A549 treated with Mapracorat at 1 μM for 4 hours (cell line): ENCODE measurements at places on chromosomes 1 and 21. TPM values are rescaled to one million over a fixed set of nuclear protein-coding genes. Genes with fewer than 3 reads are reported as not detected.

PLD5 gene
- 1.5 to 2.7 TPM (median 2.0 TPM) in 5 replicates for total RNA-seq

IFI44 gene
- total RNA-seq: 0.24 to 0.84 TPM (median 0.60 TPM) in 5 replicates

FYB2 gene
- not detected in 5 replicates for total RNA-seq

CYP4A22 gene
- not detected in 5 replicates for total RNA-seq

SMPDL3B gene
- 1.0 to 1.5 TPM (median 1.2 TPM) in 5 replicates for total RNA-seq

HCRTR1 gene
- not detected in 5 replicates for total RNA-seq

CCDC30 gene
- 0.55 to 1.6 TPM (median 0.59 TPM) in 5 replicates for total RNA-seq

OLIG2 gene
- not detected in 5 replicates for total RNA-seq

FBXO28 gene
- total RNA-seq: 21.5 to 30.0 TPM (median 26.9 TPM) in 5 replicates

SYT6 gene
- total RNA-seq: 0.34 to 0.57 TPM (median 0.38 TPM) in 5 replicates

OVAAL gene
- 0.10 to 0.18 TPM in 2 of 5 replicates, not detected in the others for total RNA-seq

MYOC gene
- not detected in 5 replicates for total RNA-seq

SH2D1B gene
- total RNA-seq: 0.13 to 0.27 TPM (median 0.15 TPM) in 4 of 5 replicates, not detected in the other

ELAPOR1 gene
- 0.34 to 0.63 TPM (median 0.55 TPM) in 5 replicates for total RNA-seq

UQCRHL gene
- 5.8 to 8.9 TPM (median 6.2 TPM) in 5 replicates for total RNA-seq

CCDC28B gene
- 1.8 to 2.4 TPM (median 2.0 TPM) in 5 replicates for total RNA-seq

CTH gene
- 1.2 to 1.8 TPM (median 1.5 TPM) in 5 replicates for total RNA-seq

GIPC2 gene
- total RNA-seq: 0.03 to 0.07 TPM in 2 of 5 replicates, not detected in the others

ATP1B1 gene
- total RNA-seq: 196 to 217 TPM (median 209 TPM) in 5 replicates

FABP3 gene
- not detected in 5 replicates for total RNA-seq

PRDX1 gene
- total RNA-seq: 1,960 to 2,273 TPM (median 1,986 TPM) in 5 replicates

SLAMF9 gene
- total RNA-seq: 0.12 to 0.94 TPM (median 0.49 TPM) in 5 replicates

MPL gene
- total RNA-seq: 0.23 TPM in 1 of 5 replicates, not detected in the others

ATG4C gene
- total RNA-seq: 3.4 to 5.0 TPM (median 3.5 TPM) in 5 replicates

GJA8 gene
- total RNA-seq: not detected in 5 replicates

CLIC4 gene
- total RNA-seq: 36.1 to 51.7 TPM (median 45.9 TPM) in 5 replicates

FAM167B gene
- 0.40 to 0.70 TPM (median 0.58 TPM) in 5 replicates for total RNA-seq

OR2G2 gene
- not detected in 5 replicates for total RNA-seq

LCE3A gene
- total RNA-seq: not detected in 5 replicates

SYCP1 gene
- not detected in 5 replicates for total RNA-seq

FAM72D gene
- total RNA-seq: 4.9 to 6.9 TPM (median 5.6 TPM) in 5 replicates

CD53 gene
- total RNA-seq: not detected in 5 replicates

CD48 gene
- total RNA-seq: not detected in 5 replicates

RBP7 gene
- 4.7 to 7.7 TPM (median 6.5 TPM) in 5 replicates for total RNA-seq

EPHA10 gene
- total RNA-seq: 0.76 to 1.2 TPM (median 1.1 TPM) in 5 replicates

CDCA8 gene
- total RNA-seq: 46.5 to 50.2 TPM (median 48.0 TPM) in 5 replicates

FAM151A gene
- total RNA-seq: 0.16 to 0.32 TPM (median 0.17 TPM) in 5 replicates

PKNOX1 gene
- total RNA-seq: 4.5 to 6.9 TPM (median 6.0 TPM) in 5 replicates

AIM2 gene
- total RNA-seq: not detected in 5 replicates

OLFML2B gene
- 0.45 to 0.87 TPM (median 0.61 TPM) in 5 replicates for total RNA-seq

MX1 gene
- total RNA-seq: 1.4 to 2.5 TPM (median 1.9 TPM) in 5 replicates

KCNJ6 gene
- 3.1 to 4.7 TPM (median 4.0 TPM) in 5 replicates for total RNA-seq

TRIM46 gene
- total RNA-seq: 1.8 to 3.3 TPM (median 2.4 TPM) in 5 replicates

ELAVL4 gene
- total RNA-seq: 0.07 TPM in 1 of 5 replicates, not detected in the others

IGSF9 gene
- 0.13 to 0.26 TPM (median 0.23 TPM) in 5 replicates for total RNA-seq

CCDC185 gene
- 0.06 TPM in 1 of 5 replicates, not detected in the others for total RNA-seq

KCNK2 gene
- total RNA-seq: 0.09 to 0.10 TPM in 2 of 5 replicates, not detected in the others

TMEM240 gene
- 0.24 to 1.1 TPM (median 0.32 TPM) in 5 replicates for total RNA-seq

TFF2 gene
- not detected in 5 replicates for total RNA-seq

TSNAX gene
- 29.8 to 44.1 TPM (median 38.9 TPM) in 5 replicates for total RNA-seq
